ENCODE measurements at places on chromosomes 3 and 15. TPM values are rescaled to one million over a fixed set of nuclear protein-coding genes. Genes with fewer than 3 reads are reported as not detected.

Gene RASGRF1
- 4.5 TPM for total RNA-seq

Gene STXBP5L
- 11.0 TPM for total RNA-seq

Gene FAM3D
- not detected for total RNA-seq

- peak; percentile 51 for DNase-seq
These were observed 37.8 kb upstream of the USP3 start for GRCh38 chr15:63466378-63467192.

DNA sequence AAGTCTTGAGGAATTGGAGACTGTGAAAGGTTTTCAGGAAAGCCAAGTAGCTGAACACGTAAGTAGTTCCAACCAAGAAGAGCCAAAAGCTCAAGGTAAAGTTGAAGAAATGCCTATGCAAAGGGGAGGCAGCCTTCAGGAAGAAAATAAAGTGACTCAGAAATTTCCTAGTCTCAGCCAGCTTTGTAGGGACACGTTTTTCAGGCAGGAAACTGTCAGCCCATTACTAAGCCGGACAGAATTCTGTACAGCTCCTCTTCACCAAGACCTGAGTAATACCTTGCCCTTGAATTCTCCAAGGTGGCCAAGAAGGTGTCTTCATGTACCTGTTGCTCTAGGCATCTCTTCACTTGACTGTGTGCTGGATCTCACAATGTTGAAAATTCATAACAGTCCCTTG is 48.6 kb downstream of the CDAN1 start:
- no peak for DNase-seq

DNA sequence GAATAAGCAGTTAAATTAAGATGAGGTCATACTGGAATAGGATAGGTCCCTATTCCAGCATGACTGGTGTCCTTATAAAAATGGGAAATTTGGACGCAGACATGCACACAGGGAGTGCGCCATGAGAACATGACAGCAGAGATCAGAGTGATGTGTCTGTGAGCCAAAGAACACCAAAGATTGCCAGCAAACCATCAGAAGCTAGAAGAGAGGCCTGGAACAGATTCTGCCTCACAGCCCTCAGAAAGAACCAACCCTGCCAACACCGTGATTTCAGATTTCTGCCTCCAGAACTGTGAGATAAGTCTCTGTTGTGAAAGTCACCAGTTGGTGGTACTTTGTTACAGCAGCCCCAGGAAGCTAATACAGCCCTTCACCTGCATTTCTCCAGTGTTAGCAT is 34.7 kb downstream of the EPHB1 start:
- DNase-seq, result no peak

DNA sequence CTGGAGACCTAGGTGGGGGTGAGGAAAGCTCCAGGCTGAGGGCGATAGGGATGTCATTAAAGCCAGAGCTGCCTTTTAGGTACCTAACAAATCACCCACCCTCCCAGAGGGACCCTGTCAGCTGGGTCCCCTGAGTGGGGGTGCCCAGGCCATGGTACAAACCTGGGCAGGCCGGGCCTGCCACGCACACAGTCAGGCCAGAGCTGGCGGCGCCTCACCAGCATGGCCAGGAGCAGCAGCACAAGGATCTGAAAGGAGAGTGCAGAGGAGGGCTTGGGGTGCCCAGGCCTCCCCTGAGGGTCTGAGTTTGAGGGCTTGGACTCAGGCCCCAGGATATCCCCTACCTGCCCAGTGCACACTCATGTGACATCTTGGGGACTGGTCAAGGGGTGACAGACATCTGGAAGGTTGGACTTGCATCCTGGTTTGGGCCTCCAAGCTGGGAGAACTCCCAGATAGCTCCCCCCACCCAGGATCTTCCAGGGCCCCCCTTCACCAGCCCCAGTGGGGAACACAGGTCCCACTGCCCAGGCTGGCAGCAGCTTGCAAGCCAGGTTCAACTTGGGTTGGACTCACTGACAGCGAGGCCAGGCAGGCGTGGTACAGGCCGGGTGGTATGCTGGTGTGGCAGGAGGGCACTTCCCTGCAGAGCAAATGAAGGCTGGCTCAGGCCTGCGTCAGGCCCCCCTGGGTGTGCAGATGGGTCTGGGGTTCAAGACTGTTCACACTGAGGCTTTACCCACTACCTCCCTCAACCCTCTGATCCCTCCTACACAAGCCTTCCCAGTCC is 5.2 kb downstream of the STRA6 start:
- DNase-seq, result no peak

GRCh38 chr15:23387621-23388190 is 33.2 kb downstream of the GOLGA8S start:
- no peak for DNase-seq

- DNase-seq, result no peak
These were observed 7.7 kb downstream of the CXCR6 start for GRCh38 chr3:45950686-45951600.

- DNase-seq, result no peak
These were observed 510.3 kb downstream of the EPHA3 start for GRCh38 chr3:89617706-89618105.

- peak; percentile 63 for DNase-seq
These were observed 32.4 kb upstream of the SACM1L start for GRCh38 chr3:45656575-45657363.

- no peak for DNase-seq
These were observed 537.4 kb downstream of the TUSC7 start for GRCh38 chr3:117246771-117247555.

GRCh38 chr3:120460181-120460790 is 9.5 kb upstream of the FSTL1 start:
- no peak for DNase-seq

- DNase-seq, result no peak
These were observed 581.2 kb downstream of the FOXP1 start for GRCh38 chr3:71002298-71002697.

DNA sequence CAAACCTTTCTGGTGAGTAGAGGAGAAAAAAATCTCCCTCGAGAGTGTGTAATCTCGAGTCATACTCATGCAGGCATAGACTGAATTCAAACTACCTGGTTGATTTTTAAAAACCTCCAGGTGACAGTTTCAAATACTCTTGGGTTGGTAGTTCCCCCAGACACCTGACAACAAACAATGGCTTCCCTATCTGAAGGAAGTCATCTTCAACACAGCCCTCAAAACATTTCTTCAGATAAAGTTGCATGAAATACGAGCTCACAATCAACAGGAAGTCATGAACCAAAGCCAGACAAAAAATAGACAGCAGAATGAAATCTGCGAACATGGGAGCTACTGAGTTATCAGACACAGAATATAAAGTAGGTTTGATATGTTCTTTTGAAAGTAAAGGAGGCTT is 112.8 kb downstream of the ST8SIA2 start:
- no peak for DNase-seq

GRCh38 chr15:74036271-74037170 is 42.0 kb downstream of the PML start:
- DNase-seq, result peak; percentile 81

DNA sequence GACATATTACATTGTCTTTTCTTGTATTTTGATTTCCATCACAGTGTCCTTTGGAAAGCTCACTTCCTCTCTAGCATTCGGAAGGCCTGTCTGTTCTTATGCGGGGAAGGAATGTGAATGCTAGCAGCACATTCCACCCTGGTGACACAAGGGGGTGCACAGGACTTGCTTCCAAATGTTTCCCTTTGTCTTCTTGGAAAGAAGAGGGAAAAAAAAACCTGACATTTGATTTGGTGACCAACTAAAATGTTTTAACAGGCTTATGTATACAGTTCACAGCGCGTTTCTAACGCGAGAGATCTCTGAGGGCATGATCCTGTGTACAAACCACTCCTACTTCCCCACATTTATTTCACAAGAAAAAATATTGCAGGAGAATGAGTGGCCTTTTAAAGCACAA is 107.6 kb upstream of the FXR1 start:
- DNase-seq, result peak; percentile 12

DNA sequence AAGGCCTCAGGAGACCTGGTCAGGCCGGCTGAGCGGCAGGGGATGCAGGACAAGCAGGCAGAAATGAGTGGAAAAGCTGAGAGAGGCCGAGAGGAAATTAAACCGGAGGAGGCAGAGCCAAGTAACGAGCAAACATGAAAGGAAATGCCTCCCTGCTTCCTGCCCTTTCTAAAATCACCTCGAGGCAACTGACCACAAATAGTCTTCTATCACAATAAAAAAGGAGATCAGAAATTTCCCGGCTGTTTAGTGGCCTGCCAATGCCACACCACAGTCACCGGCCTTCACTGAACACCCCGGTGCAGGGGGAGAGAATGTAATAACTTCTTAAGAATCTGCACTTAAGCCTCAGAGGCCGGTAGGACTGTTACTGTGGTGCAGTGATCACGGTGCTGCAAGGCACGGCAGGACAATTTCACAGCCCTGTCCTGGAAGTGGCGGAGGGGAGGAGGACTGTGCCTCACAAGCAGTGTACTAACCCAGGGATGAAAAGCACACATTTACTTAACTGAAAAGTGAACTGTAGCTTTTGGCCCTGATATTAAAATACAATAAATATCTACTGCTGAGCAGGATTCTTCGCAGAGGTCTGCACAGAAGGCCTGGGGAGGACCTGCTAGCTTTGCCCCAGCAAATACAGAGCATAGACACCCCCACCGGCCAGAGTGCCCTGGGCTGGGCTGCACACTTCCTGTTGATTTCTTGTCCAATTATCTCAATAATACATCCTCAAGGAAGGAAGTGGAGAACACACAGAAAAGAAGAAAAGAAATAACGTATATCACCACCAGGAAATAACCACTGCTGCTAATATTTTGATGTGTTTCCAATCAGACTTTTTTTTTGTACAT is 183.5 kb upstream of the NSMCE3 start:
- DNase-seq, result no peak

DNA sequence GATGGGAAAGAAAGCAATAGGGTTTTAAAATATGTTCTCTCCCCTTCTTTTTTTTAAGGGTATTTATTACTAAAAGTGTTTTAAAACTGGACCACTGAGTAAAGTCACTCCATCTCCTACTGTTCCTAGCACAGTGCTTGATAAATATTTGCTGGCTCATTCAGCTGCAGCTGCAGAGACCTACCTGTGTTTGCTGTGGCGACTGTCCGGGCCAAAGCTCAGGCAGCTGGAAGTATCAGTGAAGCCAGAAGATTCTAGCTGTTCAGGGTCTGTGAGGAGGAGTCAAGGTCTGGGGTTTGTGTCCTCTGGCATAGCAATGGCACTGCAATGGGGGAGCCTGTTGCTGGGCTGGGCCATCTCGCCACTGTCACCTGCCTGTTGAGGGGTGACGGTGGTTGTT is 109.9 kb downstream of the RPLP1 start:
- DNase-seq, result no peak

GRCh38 chr15:29143909-29144635 is 125.5 kb downstream of the NSMCE3 start:
- DNase-seq, result no peak

DNA sequence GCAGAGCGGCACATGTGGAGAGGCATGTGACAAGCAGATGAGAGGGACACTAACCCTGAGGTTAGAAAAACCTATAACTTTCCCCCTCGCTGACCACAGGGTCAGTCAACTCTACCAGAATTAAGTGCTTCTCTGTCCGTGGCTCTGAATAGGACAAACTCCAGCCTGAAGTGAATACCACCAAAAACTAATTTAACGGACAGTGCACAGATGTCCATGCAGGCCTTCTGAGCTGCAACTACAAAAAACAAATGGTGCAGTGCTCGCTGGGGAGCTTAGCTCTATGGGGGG is 59.3 kb downstream of the ADCY5 start:
- DNase-seq, result no peak

DNA sequence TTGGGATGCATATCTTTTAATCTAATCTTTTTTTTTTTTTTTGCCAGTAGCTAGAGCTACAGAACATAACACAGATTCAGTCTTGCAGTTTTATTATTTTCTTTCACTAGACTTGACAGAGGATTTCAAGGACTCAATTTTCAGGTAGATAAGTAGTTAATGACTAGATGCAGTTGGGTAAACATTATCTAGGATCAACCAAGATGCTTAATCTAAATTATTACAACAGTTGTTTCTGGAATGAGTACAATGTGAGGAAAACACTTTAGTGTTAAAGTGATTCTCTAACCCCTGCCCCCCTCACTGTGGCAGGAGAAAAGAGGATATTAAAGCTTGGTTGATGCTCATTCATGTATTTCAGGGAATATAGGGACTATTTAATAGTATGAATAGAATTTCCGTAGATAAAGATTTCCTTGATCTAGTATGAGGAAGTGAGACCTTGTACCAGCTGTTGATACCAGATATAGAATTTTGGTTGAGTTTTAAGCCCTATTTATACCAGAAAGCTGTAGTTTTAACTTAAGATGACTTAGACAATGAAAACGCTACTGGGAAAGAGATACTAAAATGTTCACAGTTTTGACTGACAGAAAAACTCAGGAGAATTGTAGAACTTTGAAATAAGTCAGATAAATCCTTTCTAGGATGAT is 389.0 kb upstream of the C2CD4B start:
- DNase-seq, result no peak

GRCh38 chr3:151439652-151440125 is 21.2 kb downstream of the IGSF10 start:
- peak; percentile 28 for DNase-seq

Data from frontal cortex (tissue), 4 donors.